ENCODE measurements at places on chromosomes 5 and 9. TPM values are rescaled to one million over a fixed set of nuclear protein-coding genes. Genes with fewer than 3 reads are reported as not detected.

CDH9 gene
- not detected for polyA plus RNA-seq

TSSK1B gene
- not detected for polyA plus RNA-seq

PDLIM4 gene
- polyA plus RNA-seq = not detected

GRCh38 chr9:79286992-79287707, 284.6 kb upstream of the TLE4 start:
- no peak for DNase-seq

- no peak for DNase-seq
These were observed 41.2 kb downstream of the MSX2 start for GRCh38 chr5:174765540-174765939.

GRCh38 chr5:10216107-10216506, 33.6 kb downstream of the ATPSCKMT start:
- DNase-seq = no peak

GRCh38 chr9:117278020-117278419, 136.8 kb downstream of the ASTN2 start:
- no peak for DNase-seq

DNA sequence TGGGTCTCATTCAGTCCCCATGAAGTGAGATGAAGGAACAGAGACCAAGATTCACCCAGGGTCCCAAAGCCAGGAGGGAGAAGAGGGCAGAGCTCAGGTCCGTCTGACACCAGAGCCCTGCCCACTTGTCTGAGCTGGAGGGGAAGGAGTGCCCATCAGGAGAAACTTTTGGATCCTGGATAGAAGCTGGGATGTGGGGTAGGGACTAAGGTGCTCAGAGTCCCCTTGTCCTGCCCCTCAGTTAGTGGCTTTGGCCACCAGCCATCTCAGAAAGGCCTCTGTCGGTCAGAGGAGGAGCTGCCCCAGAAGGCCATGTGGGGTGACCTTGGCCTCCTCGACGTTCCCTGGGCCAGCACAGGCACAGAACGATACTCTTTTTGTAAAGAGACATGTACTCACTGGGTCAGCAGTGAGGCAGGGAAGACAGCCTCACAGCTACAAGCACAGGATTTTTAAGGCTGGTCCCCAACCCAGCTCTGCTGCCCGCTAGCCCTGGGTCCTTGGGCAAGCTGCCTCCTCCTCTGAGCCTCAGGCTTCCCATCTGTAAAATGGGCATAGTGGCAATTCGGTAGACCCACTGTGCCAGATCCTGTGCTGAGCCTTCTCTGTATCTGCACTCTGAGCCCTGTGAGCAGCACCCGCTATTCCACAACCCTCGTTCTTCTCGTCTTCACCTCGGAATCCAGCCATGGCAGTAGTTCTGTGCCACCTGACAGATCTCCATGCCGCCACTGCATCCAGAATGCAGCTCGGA, 49.4 kb downstream of the C9orf50 start:
- DNase-seq = no peak

- no peak for DNase-seq
These were observed 294.6 kb downstream of the ZNF608 start for GRCh38 chr5:124451721-124452383.

DNA sequence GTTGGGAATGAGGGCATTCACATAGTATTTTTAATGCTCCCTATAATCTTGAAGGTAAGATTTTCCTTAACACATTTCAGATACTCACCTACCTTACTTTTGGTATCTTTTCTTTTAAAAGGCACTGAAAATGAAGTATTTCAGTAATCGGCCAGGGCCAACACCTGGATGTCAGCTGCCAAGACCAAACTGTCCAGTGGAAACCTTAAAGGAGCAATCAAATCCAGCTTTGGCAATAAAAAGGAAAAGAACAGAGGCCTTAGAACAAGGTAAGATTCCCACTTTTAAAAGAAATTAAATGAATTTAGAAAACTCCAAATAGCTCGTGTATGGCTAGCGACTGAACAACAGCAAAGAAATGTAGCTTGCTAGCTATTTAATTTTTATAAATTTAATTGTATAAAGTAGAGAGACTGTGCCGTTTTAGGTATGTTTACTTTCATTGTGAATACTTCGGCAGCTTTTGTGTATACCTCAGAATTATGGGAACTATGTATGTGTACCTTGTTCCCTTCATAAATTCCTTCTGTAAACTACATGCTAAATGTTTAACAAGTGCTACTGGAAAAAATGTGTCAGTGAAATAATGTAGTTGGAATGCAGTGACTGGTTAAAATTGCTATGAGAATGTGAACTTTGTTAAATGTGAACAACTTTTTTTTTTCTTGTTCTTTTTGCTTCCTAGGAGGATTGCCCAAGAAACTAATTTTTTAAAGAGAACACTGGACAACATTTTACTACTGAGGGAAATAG, 41.9 kb downstream of the CDK7 start:
- no peak for DNase-seq

DNA sequence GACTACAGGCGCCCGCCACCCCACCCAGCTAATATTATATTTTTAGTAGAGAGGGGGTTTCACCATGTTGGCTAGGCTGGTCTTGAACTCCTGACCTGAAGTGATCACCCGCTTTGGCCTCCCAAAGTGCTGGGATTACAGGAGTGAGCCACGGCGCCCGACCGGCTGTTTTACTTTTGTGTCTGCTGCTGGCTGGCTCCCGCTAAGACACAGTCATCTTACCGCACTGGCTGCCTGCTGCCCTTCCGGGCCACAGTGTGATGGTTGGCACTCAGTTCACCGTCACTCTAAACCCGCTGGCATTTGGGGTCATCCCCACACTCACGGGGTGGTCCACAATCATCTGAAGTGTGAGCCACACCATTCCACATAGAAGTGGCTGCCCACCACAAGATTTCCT, 93.7 kb downstream of the WDR41 start:
- DNase-seq = no peak

All from CD4-positive, CD25-positive, alpha-beta regulatory T cell (primary cell).